Activated naive CD8-positive, alpha-beta T cell treated with anti-CD3 and anti-CD28 coated beads, Interleukin-2, amount 10 ng/mL, durations not matched to agents 7 days and 5 days (primary cell): ENCODE measurements at places on chromosomes 3 and 15.

DNA sequence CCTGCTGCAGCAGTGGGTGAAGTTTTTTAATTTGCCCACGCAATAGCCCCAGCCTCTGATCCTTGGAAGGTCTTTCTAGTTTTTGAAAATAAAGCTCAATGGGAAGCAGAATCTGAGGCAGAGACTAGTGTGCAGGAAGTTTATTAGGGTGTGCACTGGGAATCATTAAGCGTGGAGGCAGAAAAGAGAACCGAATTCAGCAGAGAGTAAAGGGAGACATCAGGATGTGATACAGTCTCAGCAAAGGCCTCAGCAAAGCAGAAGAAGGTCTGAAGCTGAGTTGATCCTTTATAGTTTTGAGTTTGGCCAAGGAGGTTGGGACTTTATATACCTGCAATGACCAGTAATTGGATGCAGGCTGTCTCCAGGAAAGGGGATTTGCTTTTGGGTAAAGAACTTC, 4.9 kb upstream of the BTLA start:
- DNase-seq, result no peak

DNA sequence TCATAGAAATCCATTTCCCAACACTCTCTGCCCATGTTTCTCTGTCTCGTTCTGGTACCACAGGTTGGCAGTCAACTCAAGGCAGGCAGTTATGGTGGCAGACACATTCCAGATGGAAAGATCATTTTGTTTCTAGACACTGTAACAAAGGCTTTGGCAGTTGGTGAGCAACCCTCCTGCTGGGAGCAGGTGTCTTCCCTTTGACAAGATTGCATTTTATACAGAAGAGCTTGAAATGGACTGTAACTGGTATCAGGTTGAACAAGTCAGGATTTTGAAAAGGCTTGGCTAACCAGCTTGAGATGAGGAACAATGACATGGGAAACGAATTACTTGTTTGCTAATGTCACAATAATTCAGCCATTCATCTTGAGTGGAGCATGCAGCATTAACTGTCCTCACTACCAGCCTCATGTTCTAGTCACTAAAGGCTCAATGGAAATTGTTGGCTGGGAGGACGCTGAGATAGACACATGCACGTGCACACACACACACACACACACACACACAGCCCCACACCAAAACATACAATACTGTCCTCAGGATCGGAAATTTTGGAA, 170.0 kb downstream of the SEMA6D start:
- DNase-seq, result no peak

DNA sequence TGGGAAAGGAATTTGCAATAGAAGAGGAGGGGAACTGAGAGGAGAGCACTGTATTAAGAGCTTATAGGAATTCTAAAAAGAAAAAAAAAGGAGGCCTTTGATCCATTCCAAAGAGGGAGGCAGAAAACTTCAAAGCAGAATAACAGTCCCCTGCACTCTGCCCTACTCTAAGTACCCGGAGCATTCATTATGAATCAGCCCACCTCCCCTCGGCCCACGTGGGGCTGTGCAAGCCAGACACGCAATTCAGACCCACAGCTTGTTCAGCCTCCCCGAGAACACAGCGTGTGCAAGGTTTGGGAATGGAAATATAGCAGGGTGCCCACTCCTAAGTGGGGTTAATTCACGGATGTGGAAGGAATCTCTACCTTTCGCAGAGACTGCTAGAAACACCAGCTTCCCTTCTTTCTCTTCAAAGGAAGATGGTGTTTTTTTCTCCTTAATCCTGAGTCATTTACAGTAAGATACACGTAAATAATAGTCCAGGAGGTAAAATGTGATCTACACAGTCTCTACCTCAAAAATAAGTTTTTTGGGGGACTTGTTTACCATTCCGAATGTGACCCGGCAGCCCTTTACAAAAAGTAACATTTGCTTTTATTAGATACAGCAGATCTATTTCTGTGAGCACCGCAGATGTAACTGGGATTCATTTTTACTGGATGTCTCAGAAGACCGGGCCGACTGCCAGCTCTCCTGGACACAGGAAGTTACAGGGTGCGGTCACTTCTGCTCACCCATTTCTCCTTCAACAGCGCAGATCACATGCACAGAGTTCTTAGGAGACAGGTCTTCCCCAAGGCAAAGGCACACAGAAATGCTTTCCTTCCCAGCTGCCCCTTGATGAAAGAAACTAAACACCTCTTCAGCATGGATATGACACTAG, 768.5 kb upstream of the CFAP20DC start:
- no peak for DNase-seq

DNA sequence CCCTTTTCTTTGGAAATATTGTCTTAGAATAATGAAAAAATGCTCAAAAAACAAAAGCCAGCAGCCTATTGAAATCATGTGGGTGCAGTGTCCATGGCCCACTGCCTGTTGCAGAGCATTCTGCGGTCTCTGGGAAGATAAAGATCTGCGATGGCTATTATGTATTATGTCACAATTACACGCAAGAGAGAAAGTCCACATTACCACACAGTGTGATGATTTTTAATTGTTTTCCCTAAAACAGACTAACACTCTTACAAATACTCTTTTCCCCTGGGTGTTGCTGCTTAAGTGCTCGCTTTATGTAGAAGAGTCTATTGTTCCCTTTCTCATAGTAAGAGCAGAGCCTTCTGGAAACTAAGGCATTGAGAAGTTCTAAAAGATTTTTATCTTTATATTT, 32.2 kb downstream of the SSR3 start:
- no peak for DNase-seq

DNA sequence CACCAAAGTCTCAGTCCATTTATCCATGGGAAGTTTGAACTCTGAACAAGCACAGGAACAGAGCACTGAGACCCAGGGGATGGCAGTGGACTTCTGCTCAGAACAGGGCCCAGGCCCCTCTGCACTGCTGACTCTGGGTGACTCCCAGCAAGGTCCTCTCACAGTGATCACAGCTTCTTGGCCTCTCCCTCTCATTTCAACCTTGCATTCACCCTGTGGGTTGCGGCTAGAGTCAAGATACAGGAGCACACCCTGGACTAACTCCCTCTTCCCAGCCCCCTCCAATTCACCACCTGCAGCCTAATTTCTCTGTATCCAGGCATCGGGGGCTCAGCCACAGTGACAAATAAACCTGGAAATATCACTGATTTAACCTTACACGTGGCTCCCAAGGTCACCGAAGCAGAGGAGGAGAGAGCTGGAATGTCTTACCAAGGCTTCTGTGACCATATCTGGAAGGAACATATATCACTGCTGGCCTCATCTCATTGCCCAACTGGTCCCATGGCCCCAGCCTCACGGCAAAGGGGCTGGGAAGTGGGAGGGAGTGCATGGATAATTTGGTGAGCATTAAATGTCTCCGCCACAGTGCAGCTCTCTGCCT, 1.2 kb downstream of the RTP3 start:
- no peak for DNase-seq

GRCh38 chr15:24729760-24730159, 54.2 kb downstream of the NPAP1 start:
- DNase-seq, result no peak

- DNase-seq, result no peak
Measured at GRCh38 chr3:72042397-72043203, 257.7 kb upstream of the PROK2 start.

DNA sequence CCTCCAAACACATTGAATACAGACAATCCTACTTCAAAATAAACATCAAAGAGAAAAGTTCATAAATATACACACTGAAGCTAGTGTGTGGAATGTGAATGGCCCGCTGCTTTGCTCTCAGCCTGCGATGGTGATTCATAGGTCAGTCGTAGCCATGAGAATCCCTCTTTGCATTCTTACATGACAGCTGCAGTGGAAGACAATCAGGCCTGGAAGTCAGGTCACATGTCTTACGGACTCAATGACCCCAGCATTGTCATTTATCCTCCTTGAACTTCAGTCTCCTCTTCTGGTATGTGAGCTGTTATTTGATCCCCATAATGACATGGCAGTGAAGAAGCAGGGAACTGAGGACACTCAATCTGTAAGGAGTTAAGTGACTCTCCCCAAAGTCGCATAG, 217.8 kb upstream of the EOMES start:
- DNase-seq, result no peak

- no peak for DNase-seq
Measured at GRCh38 chr15:89615135-89615534, 39.9 kb downstream of the TICRR start.

DNA sequence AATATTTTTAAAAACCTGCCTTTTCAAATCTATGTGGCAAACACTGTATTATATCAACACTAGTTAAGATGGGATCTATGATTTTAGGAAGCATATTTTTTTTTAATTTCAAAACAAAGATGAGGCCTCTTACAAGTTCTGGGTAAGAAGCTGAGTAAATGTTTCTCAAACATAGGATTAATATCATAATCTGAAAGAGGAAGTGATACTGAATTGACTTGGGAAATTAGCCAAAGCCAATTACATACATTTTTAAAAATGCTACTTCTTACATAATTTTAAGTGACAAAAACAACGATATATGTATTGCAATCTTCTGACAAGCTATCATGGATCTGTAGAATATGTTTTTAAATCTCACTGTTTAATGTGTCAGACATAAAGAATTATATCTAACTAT, 135.1 kb upstream of the UBP1 start:
- no peak for DNase-seq

GRCh38 chr3:193680220-193680619, 87.2 kb downstream of the OPA1 start:
- no peak for DNase-seq

GRCh38 chr3:107520535-107520934, 2.2 kb upstream of the BBX start:
- no peak for DNase-seq

DNA sequence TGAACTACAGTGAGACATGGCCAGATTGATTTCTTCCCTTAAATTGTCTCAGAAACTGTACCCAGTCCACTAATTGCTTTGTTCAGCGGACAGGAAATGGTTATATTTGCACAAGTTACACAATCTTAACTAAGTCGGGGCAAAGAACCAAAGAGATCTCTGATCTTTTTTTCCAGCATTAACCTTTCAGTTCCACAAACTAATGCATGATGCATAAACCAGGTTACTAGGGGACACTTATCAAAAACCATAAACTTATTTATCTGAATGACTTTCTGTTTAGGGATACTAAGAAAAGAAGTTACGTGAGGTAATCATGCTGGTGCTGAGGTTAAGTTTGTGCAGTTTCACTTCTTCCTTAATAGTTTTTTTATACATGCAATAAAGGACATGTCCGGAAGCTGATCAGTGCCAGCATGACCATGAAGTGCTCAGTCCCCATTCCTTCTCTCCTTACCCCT, 22.4 kb downstream of the FNDC3B start:
- no peak for DNase-seq

- DNase-seq, result no peak
Measured at GRCh38 chr15:68149059-68149458, 56.1 kb downstream of the CALML4 start.

GRCh38 chr15:75008221-75008625, 12.9 kb downstream of the SCAMP5 start:
- no peak for DNase-seq

DNA sequence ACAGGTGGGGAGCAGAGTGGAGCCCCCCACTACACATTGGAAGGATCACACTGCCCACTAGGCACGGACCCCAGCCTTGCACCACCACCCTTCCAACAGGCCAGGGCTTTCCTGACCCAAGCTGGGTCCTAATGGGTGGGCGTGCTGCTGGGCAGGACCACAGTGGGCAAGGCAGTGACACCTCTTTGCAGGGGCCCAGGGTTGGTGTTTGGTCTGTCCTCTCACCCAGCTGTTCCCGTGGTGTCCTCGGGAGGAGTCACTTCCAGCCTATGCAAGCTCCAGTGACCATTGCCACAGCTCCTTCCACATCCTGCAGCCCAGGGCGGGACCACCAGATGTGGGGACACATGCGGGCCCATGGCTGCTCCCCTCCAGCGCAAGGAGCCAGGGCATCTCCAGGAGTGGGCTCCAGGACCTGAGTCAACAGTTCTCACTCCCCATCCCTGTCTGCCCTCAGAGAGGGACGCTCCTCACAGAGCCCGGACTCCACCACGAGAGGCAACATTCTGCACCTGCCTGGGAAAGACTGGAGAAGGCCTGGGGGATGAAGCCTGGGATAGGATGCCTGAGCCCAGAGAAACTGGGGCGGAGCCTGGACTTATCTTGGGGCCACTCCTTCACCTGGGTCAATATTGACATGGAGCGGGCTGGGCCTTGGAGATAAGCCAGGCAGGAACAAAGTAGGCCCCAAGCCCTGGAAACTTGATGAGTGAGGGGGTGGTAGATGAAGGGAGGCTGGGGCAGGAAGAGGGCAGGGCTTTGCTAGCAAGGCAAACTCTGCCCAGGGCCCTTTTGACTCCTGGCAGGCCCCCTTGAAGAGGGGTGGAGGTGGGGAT, 3.9 kb upstream of the VILL start:
- no peak for DNase-seq

GRCh38 chr3:59882746-59883145, 832.9 kb upstream of the CFAP20DC start:
- DNase-seq, result no peak

DNA sequence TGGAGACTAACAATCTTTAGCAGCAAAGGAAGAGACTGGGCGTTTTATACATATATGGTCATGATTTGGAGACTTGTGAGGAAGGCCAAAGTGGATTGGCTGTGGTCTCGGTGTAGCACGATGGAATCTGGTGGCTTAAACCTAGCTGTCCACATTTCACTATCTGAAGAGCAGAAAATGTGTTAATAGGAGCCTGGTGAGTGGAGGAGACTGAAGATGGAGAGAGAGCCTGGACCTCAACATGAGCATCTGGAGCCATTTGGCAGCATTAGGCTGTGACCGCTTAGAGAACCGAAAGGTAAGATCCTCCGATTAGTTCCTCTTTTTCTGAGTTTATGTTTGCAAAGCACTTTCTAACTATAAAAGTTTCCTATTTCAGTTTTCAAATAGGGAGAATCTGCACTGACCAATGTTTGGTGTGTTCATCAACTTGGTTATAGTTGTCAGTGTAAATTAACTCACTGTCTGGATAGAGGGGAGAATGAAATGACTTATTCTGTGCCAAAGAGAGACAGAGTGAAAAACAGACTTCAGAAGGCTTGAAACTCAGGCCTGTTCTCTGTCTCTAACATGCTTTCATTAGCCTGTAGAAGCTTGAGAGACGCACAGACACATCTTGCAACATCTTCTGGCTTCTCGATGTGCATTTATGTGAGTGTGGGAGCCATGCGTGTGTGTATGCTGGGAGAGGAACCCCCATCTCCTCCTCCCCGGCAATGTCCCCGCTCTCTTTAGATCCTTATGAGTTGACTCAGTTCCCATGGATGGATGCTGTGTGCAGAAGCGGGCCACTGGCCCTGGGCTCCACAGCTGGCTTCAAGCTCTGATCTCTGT, 244.7 kb upstream of the TBL1XR1 start:
- no peak for DNase-seq
